ENCODE measurements at places on chromosomes 6 and 20.

GRCh38 chr6:100001915-100002388 is 7.9 kb upstream of the MCHR2 start:
- no peaks in the 10 kb centered on the region for H3K4me1 ChIP-seq
- peak; percentile 22 for DNase-seq
- no peak overlapping the region for H3K4me3 ChIP-seq
- H3K27me3 ChIP-seq = no peaks in the 10 kb centered on the region

GRCh38 chr20:61803416-61803914 is 262.2 kb downstream of the TAF4 start:
- no peaks in the 10 kb centered on the region for H3K36me3 ChIP-seq
- H3K27me3 ChIP-seq = no peaks in the 10 kb centered on the region
- DNase-seq = no peak
- no peaks in the 10 kb centered on the region for H3K4me1 ChIP-seq
- no peak overlapping the region for H3K27ac ChIP-seq

GRCh38 chr20:16368645-16369292 is 204.5 kb downstream of the KIF16B start:
- no peaks in the 10 kb centered on the region for H3K4me1 ChIP-seq
- DNase-seq = no peak
- no peaks in the 10 kb centered on the region for H3K27me3 ChIP-seq
- peaks cover 10% of the 10 kb centered on the region for H3K36me3 ChIP-seq

- peaks cover 9% of the 10 kb centered on the region for H3K36me3 ChIP-seq
- no peak for DNase-seq
- no peaks in the 10 kb centered on the region for H3K27me3 ChIP-seq
- H3K4me3 ChIP-seq = no peak overlapping the region
- peak overlapping the region; percentile 5 for H3K27ac ChIP-seq
- H3K4me1 ChIP-seq = peaks cover 58% of the 10 kb centered on the region
Observed at GRCh38 chr6:111411046-111411445, 72.0 kb downstream of the REV3L start.

GRCh38 chr20:44254073-44254472 is 7.0 kb downstream of the GDAP1L1 start:
- no peak for DNase-seq
- no peaks in the 10 kb centered on the region for H3K36me3 ChIP-seq

GRCh38 chr20:4546342-4546741 is 175.4 kb upstream of the PRND start:
- H3K4me3 ChIP-seq = no peak overlapping the region
- no peaks in the 10 kb centered on the region for H3K4me1 ChIP-seq
- no peaks in the 10 kb centered on the region for H3K36me3 ChIP-seq
- peaks cover 5% of the 10 kb centered on the region for H3K27me3 ChIP-seq
- no peak for DNase-seq
- H3K27ac ChIP-seq = no peak overlapping the region

DNA sequence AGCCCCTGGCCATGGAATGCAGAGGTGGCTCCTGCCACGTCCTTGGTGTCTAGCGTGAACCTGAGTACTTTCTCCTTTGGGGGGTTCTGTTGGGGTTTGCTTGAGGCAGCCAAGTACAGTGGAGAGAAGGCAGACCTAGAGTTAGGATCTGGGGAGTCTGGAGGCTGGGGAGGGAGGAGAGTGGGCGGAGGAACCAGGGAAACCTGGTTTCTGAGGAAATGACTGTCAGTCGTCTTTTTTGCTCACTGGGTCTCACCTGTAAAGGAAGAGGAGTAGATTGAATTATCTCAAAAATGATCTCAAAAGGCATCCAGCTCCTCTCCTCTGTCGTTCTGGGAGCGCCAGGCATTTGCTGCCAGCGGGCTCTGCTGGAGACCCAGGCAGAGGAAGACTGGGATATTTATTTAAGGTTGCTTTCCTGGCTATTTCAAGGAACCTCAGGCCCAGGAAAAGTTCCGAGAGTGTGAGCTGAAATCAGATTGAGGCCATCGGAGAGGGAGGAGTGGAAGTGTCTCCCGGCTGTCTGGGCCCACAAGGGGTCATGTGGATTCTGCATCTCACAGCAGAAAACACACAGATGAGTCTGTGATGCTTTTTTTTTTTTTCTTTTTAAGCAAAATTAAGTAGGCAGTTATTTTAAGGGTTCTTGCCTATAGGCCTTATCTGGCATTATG is 16.1 kb downstream of the EPB41L1 start:
- no peaks in the 10 kb centered on the region for H3K27me3 ChIP-seq
- H3K36me3 ChIP-seq = no peaks in the 10 kb centered on the region
- no peak for DNase-seq
- no peak overlapping the region for H3K27ac ChIP-seq

DNA sequence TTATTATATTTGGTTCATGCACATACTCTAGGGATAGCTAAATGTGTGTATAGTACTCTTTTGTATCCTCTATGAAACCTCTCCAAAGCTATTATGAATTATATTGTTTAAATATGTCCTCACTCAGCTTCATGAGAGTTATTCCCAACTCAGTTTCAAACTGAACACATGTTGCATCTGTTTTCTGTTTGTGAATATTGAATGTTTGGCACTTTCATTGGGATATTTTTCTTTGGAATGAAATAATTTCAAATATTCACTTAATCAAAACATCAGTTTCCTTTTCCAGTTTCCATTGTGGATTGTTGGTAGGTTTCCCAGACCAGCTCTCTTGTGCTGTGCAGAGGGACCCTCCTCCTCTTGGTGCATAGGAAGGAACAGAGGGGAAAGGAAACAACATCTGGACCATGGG is 46.6 kb downstream of the HDAC2 start:
- H3K4me3 ChIP-seq = no peak overlapping the region
- H3K27me3 ChIP-seq = no peaks in the 10 kb centered on the region

- H3K36me3 ChIP-seq = peaks cover 49% of the 10 kb centered on the region
- peaks cover 41% of the 10 kb centered on the region for H3K4me1 ChIP-seq
- peak overlapping the region; percentile 91 for H3K27ac ChIP-seq
- peak overlapping the region; percentile 48 for H3K4me3 ChIP-seq
- DNase-seq = peak; percentile 79
Observed at GRCh38 chr6:30722280-30723112, 2.3 kb downstream of the TUBB start.

- DNase-seq = no peak
- H3K4me3 ChIP-seq = no peak overlapping the region
- H3K36me3 ChIP-seq = peaks cover 47% of the 10 kb centered on the region
- H3K27ac ChIP-seq = peak overlapping the region; percentile 41
Observed at GRCh38 chr20:63939061-63939935, 16.9 kb downstream of the UCKL1 start.

- H3K36me3 ChIP-seq = no peaks in the 10 kb centered on the region
- H3K4me1 ChIP-seq = no peaks in the 10 kb centered on the region
- DNase-seq = no peak
- H3K27ac ChIP-seq = no peak overlapping the region
Observed at GRCh38 chr20:45090481-45090880, 10.4 kb downstream of the KCNS1 start.

DNA sequence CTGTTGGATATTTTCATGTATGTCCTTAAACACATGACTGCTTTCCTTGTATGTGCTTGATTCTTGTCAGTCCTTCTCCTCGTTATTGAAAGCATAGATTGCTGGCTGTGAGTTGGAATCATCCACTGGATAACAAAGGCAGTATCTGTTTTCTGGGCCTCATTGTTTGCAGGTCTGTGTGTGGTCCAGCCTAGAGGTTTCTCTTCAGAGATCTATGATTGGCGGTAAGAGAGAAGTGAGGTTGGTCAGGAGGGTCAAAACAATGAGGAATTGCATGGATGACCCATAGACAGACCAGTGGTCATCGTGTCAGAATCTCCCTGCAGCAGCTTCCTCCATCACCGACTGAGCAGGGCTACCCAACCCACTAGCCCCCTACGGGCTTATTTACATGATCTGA is 915.0 kb downstream of the KIF16B start:
- H3K4me3 ChIP-seq = no peak overlapping the region
- DNase-seq = no peak
- no peak overlapping the region for H3K27ac ChIP-seq
- H3K27me3 ChIP-seq = no peaks in the 10 kb centered on the region
- H3K4me1 ChIP-seq = no peaks in the 10 kb centered on the region
- H3K36me3 ChIP-seq = no peaks in the 10 kb centered on the region

DNA sequence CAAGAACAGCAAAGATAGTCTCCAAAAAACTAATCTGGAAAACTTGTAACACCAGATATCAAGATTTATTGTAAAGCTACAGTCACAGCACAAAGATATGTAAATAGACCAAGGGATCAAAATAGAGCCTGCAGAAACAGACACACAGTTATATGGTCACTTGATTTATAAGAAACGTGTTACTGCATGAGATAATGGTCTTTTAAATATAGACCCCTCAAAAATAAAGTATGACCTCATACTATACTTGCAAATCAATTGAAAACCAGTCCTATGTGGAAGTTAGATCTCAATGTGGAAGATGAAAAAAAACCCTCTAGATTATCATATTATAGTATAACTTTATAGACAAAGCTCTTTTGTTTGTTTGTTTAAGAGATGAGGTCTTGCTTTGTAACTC is 247.3 kb upstream of the CNR1 start:
- H3K4me1 ChIP-seq = no peaks in the 10 kb centered on the region
- H3K27ac ChIP-seq = no peak overlapping the region
- DNase-seq = no peak
- H3K27me3 ChIP-seq = no peaks in the 10 kb centered on the region
- no peak overlapping the region for H3K4me3 ChIP-seq

- DNase-seq = no peak
- no peaks in the 10 kb centered on the region for H3K27me3 ChIP-seq
- H3K36me3 ChIP-seq = peaks cover 24% of the 10 kb centered on the region
- H3K4me3 ChIP-seq = no peak overlapping the region
- no peak overlapping the region for H3K27ac ChIP-seq
Observed at GRCh38 chr20:38453941-38454340, 18.7 kb upstream of the RALGAPB start.

DNA sequence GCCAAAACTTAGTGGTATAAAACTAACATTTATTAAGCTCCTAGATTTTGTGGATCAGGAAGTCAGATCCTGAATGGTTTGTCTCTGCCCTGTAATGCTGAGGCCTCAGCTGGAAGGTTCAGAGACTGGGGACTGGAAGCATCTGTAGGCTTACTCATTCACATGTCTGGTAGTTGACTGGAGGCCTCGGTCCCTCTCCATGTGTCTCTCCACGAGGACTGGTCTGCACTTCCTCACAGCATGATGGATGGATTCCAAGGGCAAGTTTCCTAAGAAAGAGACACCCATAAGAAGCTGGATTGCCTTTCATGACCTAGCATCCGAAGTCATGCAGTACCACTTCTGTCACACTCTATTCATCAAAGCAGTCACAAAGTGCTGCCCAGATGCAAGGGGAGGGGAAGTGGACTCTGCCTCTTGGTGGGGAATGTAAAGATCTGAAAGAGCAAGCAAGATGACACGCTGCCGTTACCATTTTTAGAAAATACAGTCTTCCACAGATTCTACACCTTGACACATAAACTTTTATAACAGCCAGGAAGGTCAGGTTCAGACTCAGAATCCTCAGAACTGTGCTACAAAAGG is 17.2 kb upstream of the MDGA1 start:
- no peaks in the 10 kb centered on the region for H3K36me3 ChIP-seq
- no peak for DNase-seq
- no peak overlapping the region for H3K27ac ChIP-seq
- H3K27me3 ChIP-seq = no peaks in the 10 kb centered on the region
- H3K4me1 ChIP-seq = no peaks in the 10 kb centered on the region

DNA sequence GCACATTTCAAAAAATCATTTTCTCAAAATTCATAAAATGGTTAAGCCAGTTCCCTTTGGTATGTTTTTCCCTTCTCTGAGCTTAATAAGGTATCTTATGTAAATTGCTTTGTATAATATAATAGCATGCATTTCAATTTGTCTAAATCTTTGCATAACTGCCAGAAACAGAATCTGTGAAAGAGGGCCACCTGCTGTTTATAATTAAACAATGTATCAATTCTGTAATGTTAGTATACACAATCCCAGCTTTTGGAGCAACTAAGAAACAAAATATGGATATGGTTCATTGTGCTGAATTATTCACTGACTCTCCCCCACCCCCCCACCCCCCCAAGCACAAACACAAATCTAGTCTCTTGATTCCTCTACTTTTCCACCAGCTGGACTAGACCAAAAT is 54.8 kb downstream of the GPX5 start:
- no peak for DNase-seq
- peaks cover 5% of the 10 kb centered on the region for H3K27me3 ChIP-seq
- no peaks in the 10 kb centered on the region for H3K36me3 ChIP-seq
- H3K4me1 ChIP-seq = no peaks in the 10 kb centered on the region
- no peak overlapping the region for H3K4me3 ChIP-seq
- no peak overlapping the region for H3K27ac ChIP-seq

DNA sequence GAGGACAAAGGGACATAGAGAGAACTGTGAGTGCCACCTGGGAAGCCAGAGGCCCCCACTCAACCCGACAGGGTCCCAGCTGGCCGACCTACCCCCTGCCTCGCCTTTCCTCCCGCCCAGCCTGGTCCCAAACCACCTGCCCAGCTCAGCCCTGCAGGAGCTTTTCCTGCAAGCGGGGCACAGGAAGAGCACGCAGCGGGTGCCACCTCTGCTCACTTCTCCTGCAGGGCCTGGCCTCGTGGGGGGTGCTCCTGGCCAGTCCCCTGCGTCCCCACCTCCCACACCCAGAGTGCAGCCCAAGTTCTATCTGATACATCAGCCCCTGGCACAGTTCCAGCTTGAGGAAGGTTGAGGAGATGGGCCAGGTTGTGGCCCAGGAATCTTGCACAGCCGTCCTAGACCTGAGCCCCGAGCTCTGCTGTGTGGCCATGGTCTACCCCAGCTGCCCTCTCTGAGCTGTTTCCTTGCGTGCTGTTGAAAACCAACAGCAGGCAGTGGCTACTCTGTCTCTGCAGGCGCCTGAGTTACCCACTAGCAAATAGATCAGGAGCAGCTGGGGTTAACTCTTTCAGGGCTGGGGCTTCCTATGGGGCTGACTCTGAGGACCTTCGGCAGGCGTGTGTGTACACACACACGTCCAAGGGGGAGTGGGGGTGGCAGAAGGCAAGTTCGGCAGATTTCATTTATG is 1.7 kb downstream of the NECAB3 start:
- no peak overlapping the region for H3K27ac ChIP-seq
- DNase-seq = no peak
- H3K4me1 ChIP-seq = peaks cover 31% of the 10 kb centered on the region
- H3K4me3 ChIP-seq = no peak overlapping the region
- H3K27me3 ChIP-seq = no peaks in the 10 kb centered on the region
- no peaks in the 10 kb centered on the region for H3K36me3 ChIP-seq

- H3K4me1 ChIP-seq = no peaks in the 10 kb centered on the region
- no peak overlapping the region for H3K27ac ChIP-seq
- no peak for DNase-seq
- H3K4me3 ChIP-seq = no peak overlapping the region
- no peaks in the 10 kb centered on the region for H3K27me3 ChIP-seq
Observed at GRCh38 chr6:112939563-112939962, 592.4 kb downstream of the RFPL4B start.

Data from CD14-positive monocyte (primary cell).